ENCODE measurements at places on chromosomes 1 and 21. TPM values are rescaled to one million over a fixed set of nuclear protein-coding genes. Genes with fewer than 3 reads are reported as not detected.
A peak's percentile ranks its signal among the peaks of the same experiment; 100 is the strongest.

Gene AGO3
- polyA plus RNA-seq, result 27.1 TPM

Gene MROH7
- polyA plus RNA-seq, result 0.09 TPM

Gene LHX8
- not detected for polyA plus RNA-seq

Gene SLC44A3
- 14.1 TPM for polyA plus RNA-seq

Gene ACTL8
- polyA plus RNA-seq, result 0.09 TPM

Gene GPATCH3
- polyA plus RNA-seq, result 8.3 TPM

Gene SPRR4
- polyA plus RNA-seq, result not detected

DNA sequence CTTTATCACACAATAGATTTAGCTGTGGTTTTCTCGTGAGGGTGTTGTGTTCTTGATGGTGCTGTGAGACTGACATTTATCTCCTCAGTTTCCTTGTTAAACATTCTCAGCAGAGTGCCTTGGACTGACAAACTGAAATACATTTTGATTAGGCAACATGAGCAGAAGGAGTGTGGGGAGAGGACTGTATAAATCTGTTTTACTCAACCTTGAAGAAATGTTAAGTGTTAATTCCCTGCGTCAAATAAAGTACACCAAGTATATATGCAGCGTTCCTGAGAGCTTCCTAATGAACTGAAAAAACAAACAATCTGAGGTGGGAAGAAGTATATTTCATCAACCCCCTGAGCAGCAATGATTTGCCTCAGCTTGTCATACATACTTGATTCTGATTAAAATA, 540.3 kb upstream of the B3GALT2 start:
- H3K27me3 ChIP-seq, result no peaks in the 10 kb centered on the region
- H3K36me3 ChIP-seq, result no peaks in the 10 kb centered on the region
- H3K4me3 ChIP-seq, result no peak overlapping the region
- H3K4me1 ChIP-seq, result no peaks in the 10 kb centered on the region
- no peak for DNase-seq
- H3K27ac ChIP-seq, result no peak overlapping the region

- DNase-seq, result no peak
- H3K4me3 ChIP-seq, result no peak overlapping the region
- no peaks in the 10 kb centered on the region for H3K36me3 ChIP-seq
- peaks cover 9% of the 10 kb centered on the region for H3K4me1 ChIP-seq
- no peaks in the 10 kb centered on the region for H3K27me3 ChIP-seq
Measured at GRCh38 chr21:34550182-34550799, 38.3 kb upstream of the KCNE1 start.

- DNase-seq, result no peak
- no peaks in the 10 kb centered on the region for H3K27me3 ChIP-seq
Measured at GRCh38 chr1:27116697-27117096, 38.2 kb downstream of the SLC9A1 start.

- H3K4me3 ChIP-seq, result no peak overlapping the region
- H3K27ac ChIP-seq, result no peak overlapping the region
- no peaks in the 10 kb centered on the region for H3K27me3 ChIP-seq
- no peak for DNase-seq
- no peaks in the 10 kb centered on the region for H3K4me1 ChIP-seq
Measured at GRCh38 chr1:208219659-208220282, 24.4 kb downstream of the PLXNA2 start.

- peak overlapping the region; percentile 11 for H3K27ac ChIP-seq
- no peak for DNase-seq
- peaks cover 69% of the 10 kb centered on the region for H3K4me1 ChIP-seq
- H3K27me3 ChIP-seq, result no peaks in the 10 kb centered on the region
- peaks cover 5% of the 10 kb centered on the region for H3K36me3 ChIP-seq
- no peak overlapping the region for H3K4me3 ChIP-seq
Measured at GRCh38 chr21:45454926-45455673, 50.1 kb downstream of the COL18A1 start.

GRCh38 chr1:241714321-241715218, 62.5 kb downstream of the WDR64 start:
- no peak for DNase-seq
- H3K27ac ChIP-seq, result no peak overlapping the region
- no peaks in the 10 kb centered on the region for H3K4me1 ChIP-seq
- H3K27me3 ChIP-seq, result no peaks in the 10 kb centered on the region

DNA sequence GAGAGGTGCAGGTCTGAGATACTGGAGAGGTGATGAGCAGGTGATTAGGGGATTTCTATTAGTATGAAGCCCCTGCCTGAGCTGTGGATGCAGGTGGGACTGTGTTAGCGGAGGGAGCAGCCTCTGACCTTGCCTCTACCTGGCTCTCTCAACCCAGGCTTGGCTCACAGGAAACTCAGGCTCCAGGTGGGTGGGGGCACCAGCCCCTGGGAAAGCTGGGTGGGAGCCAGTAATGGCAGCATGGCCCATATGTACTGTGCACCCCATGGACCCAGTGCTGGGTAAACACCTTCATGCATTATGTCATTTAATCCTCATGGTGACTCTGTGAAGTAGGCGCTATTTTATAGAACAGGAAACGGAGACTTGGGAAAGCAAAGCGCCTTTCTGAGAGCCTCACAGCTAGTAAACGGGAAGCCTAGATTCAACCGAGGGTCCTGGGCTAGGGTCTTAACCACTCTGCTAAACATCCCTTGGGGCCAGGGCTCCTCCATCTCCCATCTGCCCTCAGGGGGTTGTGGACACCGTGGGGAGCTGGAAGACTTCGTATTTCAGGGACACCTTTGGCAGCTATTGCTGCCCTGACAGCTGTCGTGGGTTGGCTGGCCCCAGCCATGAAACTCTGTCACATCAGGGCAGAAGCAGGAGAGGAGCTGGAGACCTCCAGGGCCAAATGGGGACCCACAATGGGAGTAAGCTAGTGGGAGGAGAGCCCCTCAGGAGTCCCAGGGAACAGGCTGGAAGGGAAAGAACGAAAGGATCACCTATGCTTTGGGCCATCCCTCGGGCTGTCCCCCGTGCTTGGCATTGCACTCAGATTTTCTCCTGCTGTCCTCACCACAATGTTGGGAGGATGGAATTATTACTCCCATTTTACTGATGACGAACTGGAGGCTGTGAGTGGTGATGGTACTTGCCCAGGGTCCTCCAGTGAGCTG, 59.6 kb upstream of the CSF3R start:
- H3K27ac ChIP-seq, result no peak overlapping the region
- no peaks in the 10 kb centered on the region for H3K36me3 ChIP-seq
- no peaks in the 10 kb centered on the region for H3K27me3 ChIP-seq
- no peak for DNase-seq
- peaks cover 13% of the 10 kb centered on the region for H3K4me1 ChIP-seq

GRCh38 chr1:67747671-67748546, 62.9 kb downstream of the GADD45A start:
- H3K27ac ChIP-seq, result peak overlapping the region; percentile 20
- H3K27me3 ChIP-seq, result no peaks in the 10 kb centered on the region
- DNase-seq, result no peak
- H3K4me1 ChIP-seq, result peaks cover 67% of the 10 kb centered on the region
- no peaks in the 10 kb centered on the region for H3K36me3 ChIP-seq

- no peaks in the 10 kb centered on the region for H3K4me1 ChIP-seq
- H3K36me3 ChIP-seq, result peaks cover 24% of the 10 kb centered on the region
- DNase-seq, result no peak
- no peak overlapping the region for H3K4me3 ChIP-seq
- no peaks in the 10 kb centered on the region for H3K27me3 ChIP-seq
Measured at GRCh38 chr1:2180297-2181245, 14.0 kb downstream of the FAAP20 start.

- H3K4me1 ChIP-seq, result peaks cover 82% of the 10 kb centered on the region
- no peaks in the 10 kb centered on the region for H3K36me3 ChIP-seq
- H3K27ac ChIP-seq, result peak overlapping the region; percentile 66
Measured at GRCh38 chr21:43701936-43702784, 16.8 kb upstream of the PDXK start.

- peaks cover 58% of the 10 kb centered on the region for H3K27me3 ChIP-seq
- H3K4me1 ChIP-seq, result peaks cover 16% of the 10 kb centered on the region
- H3K36me3 ChIP-seq, result no peaks in the 10 kb centered on the region
- H3K4me3 ChIP-seq, result no peak overlapping the region
Measured at GRCh38 chr21:42228709-42229220, 9.8 kb downstream of the ABCG1 start.

Data from HepG2 (cell line).